A549 treated with DMSO at 1 μM for 4 hours (cell line): ENCODE measurements at places on chromosomes 2 and 18. TPM values are rescaled to one million over a fixed set of nuclear protein-coding genes. Genes with fewer than 3 reads are reported as not detected.

The GALNT5 gene
- 3.0 to 3.8 TPM (median 3.2 TPM) in 5 replicates for total RNA-seq

The ABCG5 gene
- not detected in 5 replicates for total RNA-seq

The CFC1 gene
- total RNA-seq, result not detected in 5 replicates

The RTP5 gene
- not detected in 5 replicates for total RNA-seq

The TMEM131 gene
- total RNA-seq, result 13.1 to 18.2 TPM (median 17.4 TPM) in 5 replicates

The IL1B gene
- total RNA-seq, result 0.17 to 0.49 TPM (median 0.28 TPM) in 5 replicates

The NPHP1 gene
- total RNA-seq, result 7.2 to 9.0 TPM (median 8.3 TPM) in 5 replicates

The MOB4 gene
- total RNA-seq, result 27.7 to 39.4 TPM (median 33.8 TPM) in 5 replicates

The ST8SIA5 gene
- 0.02 TPM in 1 of 5 replicates, not detected in the others for total RNA-seq

The CAPN14 gene
- total RNA-seq, result 0.03 to 0.07 TPM (median 0.05 TPM) in 4 of 5 replicates, not detected in the other

The COLEC12 gene
- 0.03 to 0.06 TPM (median 0.05 TPM) in 4 of 5 replicates, not detected in the other for total RNA-seq

The COL6A3 gene
- total RNA-seq, result 0.03 to 0.11 TPM (median 0.09 TPM) in 5 replicates

The ASB18 gene
- total RNA-seq, result not detected in 5 replicates

The VWC2L gene
- not detected in 5 replicates for total RNA-seq

The EMX1 gene
- total RNA-seq, result 0.07 to 0.38 TPM (median 0.10 TPM) in 4 of 5 replicates, not detected in the other

The LOXHD1 gene
- total RNA-seq, result not detected in 5 replicates

The DPP10 gene
- not detected in 5 replicates for total RNA-seq

The ZSWIM2 gene
- total RNA-seq, result not detected in 5 replicates

The BUB1 gene
- total RNA-seq, result 40.2 to 51.4 TPM (median 49.8 TPM) in 5 replicates

The ING5 gene
- total RNA-seq, result 23.4 to 29.2 TPM (median 23.7 TPM) in 5 replicates

The CPO gene
- 0.09 to 0.19 TPM (median 0.17 TPM) in 3 of 5 replicates, not detected in the others for total RNA-seq

The TGFA gene
- total RNA-seq, result 7.4 to 9.5 TPM (median 8.6 TPM) in 5 replicates

The RAMP1 gene
- total RNA-seq, result not detected in 5 replicates

The AQP12B gene
- not detected in 5 replicates for total RNA-seq

The TEKT4 gene
- not detected in 5 replicates for total RNA-seq

The B4GALT6 gene
- total RNA-seq, result 7.2 to 9.8 TPM (median 9.5 TPM) in 5 replicates

The NT5DC4 gene
- total RNA-seq, result not detected in 5 replicates

The KCNK3 gene
- total RNA-seq, result 1.2 to 1.6 TPM (median 1.4 TPM) in 5 replicates

The DTNA gene
- total RNA-seq, result 0.06 to 0.32 TPM (median 0.17 TPM) in 5 replicates

The VPS4B gene
- total RNA-seq, result 19.4 to 24.0 TPM (median 22.1 TPM) in 5 replicates

The NIF3L1 gene
- 35.9 to 46.2 TPM (median 43.4 TPM) in 5 replicates for total RNA-seq

The LBX2 gene
- total RNA-seq, result 3.5 to 4.6 TPM (median 4.1 TPM) in 5 replicates

The UGT1A1 gene
- 0.68 to 0.96 TPM (median 0.88 TPM) in 5 replicates for total RNA-seq

The TRAPPC8 gene
- total RNA-seq, result 12.1 to 17.2 TPM (median 14.2 TPM) in 5 replicates

The RNF125 gene
- total RNA-seq, result 0.24 to 0.53 TPM (median 0.35 TPM) in 5 replicates

The FEZ2 gene
- 40.7 to 54.9 TPM (median 48.7 TPM) in 5 replicates for total RNA-seq

The CREG2 gene
- total RNA-seq, result 3.5 to 10.0 TPM (median 8.7 TPM) in 5 replicates

The MARS2 gene
- 10.6 to 15.4 TPM (median 12.2 TPM) in 5 replicates for total RNA-seq

The TTL gene
- total RNA-seq, result 39.3 to 49.6 TPM (median 42.6 TPM) in 5 replicates

The SH2D6 gene
- 0.60 to 1.2 TPM (median 0.83 TPM) in 5 replicates for total RNA-seq

The COL4A4 gene
- total RNA-seq, result 0.89 to 2.7 TPM (median 1.9 TPM) in 5 replicates

The SPATA3 gene
- total RNA-seq, result not detected in 5 replicates

The C2orf78 gene
- total RNA-seq, result not detected in 5 replicates

The OR6B2 gene
- total RNA-seq, result not detected in 5 replicates

The HOXD9 gene
- total RNA-seq, result 0.99 to 2.1 TPM (median 1.3 TPM) in 5 replicates

The FAM161A gene
- total RNA-seq, result 6.2 to 8.7 TPM (median 7.7 TPM) in 5 replicates

The KCNF1 gene
- total RNA-seq, result 28.3 to 46.3 TPM (median 36.5 TPM) in 5 replicates

The CNTNAP5 gene
- not detected in 5 replicates for total RNA-seq

The IL37 gene
- total RNA-seq, result not detected in 5 replicates

The CIB4 gene
- 0.16 to 0.31 TPM (median 0.26 TPM) in 3 of 5 replicates, not detected in the others for total RNA-seq

The RGPD3 gene
- 0.12 to 0.28 TPM (median 0.16 TPM) in 5 replicates for total RNA-seq

The CPLX4 gene
- total RNA-seq, result not detected in 5 replicates

The GPR45 gene
- total RNA-seq, result not detected in 5 replicates

The UGT1A8 gene
- total RNA-seq, result 0.08 to 0.26 TPM in 2 of 5 replicates, not detected in the others

The BMP10 gene
- total RNA-seq, result not detected in 5 replicates
